ENCODE measurements at places on chromosomes 5 and 9.

DNA sequence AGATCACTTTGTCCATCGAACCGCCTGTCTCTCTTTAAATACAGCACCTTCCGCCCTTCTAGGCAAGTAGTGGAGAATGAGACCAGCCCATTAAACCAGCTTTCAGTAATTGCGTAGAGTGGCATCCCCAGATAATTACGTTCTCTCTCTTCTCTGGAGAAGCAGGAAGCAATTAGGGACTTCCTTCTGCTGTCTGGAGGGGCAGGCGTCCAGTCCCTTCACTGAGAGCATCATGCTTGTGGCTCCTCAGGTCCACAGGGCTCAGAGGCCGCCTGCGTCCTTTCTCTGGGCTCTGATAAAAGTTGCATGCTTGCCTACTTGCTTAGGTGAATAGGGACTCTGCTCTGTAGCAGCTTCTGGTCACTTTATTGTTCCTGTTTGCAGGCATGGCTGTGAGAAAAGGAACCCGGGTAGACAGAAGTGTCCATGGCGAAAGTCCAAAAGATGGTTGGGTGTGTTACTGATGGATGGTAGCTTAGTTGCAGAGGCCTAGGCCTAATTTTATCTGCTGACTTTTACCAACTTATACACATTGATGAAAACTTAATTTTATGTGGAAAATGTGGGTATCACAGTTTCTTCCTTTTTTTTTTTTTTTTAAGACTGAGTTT, 299.1 kb upstream of the PANK3 start:
- DNase-seq = no peak

DNA sequence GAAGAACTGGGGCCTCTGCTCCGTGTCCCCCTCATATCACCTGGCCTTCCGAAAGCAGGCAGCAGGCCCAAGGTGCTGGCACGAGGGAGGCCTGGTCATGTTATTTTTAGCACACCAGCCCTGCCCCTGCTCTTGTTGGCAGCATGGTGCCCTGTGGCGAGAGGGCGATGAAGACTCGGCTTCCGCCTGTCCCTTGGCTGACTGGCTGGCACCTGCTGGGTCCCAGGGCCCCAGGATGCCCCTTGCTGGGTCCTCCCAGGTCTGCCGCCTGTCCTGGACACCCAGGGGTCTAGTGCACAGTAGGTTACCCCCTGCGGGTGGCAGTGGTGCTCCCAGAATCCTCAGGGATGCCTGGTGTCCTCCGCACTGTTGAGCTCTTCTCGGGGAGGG, 77.0 kb downstream of the RXRA start:
- DNase-seq = peak; percentile 84

- DNase-seq = peak; percentile 87
Observed at GRCh38 chr9:108142504-108143201, 653.1 kb upstream of the KLF4 start.

GRCh38 chr5:36611520-36612274, 5.3 kb downstream of the SLC1A3 start:
- DNase-seq = no peak

DNA sequence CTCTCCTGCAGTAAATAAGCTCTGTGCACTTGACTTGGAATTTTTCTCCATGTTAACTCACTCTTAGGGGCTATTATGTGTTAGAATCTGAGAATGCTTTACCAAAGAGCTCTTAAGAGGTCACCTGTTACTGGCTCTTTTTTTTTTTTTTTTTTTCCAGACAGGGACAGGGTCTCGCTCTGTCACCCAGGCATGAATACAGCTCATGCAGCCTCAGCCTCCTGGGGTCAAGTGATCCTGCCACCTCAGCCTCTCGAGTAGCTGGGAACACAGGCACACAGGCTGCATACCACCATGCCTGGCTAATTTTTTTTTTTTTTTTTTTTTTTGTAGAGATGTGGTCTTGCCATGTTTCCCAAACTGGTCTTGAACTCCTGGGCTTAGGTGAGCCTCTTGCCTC, 22.1 kb downstream of the HMGXB3 start:
- DNase-seq = no peak

GRCh38 chr9:9612755-9613154, 1000.0 kb downstream of the PTPRD start:
- no peak for DNase-seq

GRCh38 chr5:150264667-150265603, 24.6 kb downstream of the CAMK2A start:
- DNase-seq = no peak

DNA sequence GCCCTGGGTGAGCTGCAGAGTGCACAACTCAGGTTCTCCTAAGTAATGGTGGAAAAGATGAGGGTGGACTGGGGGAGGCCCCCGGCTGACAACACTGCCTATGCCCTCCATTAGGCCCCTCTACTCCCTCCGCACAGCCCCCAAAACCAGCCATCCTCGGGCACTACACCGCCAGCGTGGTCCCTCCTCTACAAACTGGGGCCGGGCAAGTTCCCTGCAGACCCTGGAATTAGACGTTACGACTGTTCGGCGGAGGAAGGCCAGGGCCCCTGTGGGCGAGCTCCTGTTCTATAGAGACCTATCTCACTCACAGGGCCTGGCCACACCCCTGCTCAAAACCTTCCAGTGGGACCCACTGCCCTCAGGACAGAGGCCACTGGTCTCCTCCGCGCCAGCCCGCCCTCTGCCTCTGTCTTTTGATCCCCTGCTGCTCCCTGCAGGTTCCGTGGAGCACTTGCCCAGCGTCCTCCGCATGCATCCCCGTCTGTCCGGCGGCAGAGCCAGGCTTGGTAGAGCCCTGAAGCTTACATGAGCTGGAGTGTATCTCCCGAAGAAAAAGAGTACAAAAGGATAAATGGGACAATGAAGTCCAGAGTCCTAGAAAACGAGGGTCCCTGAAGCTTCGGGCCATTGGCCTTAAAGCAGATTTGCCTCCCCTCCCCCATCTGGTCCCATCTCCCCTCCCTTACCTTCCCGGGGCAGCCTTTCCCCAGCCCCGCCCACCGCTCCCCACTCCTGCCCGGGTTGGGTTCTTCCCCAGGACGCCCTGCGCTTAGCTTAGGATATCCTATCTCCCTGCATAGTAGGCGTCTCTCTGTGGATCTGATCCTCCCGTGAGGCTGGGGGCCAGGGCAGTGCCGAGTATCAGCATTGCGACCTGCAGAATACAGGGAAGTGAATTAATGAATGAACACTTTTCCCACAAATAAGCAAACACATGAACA, 71.3 kb downstream of the HRH2 start:
- DNase-seq = peak; percentile 48

- DNase-seq = no peak
Observed at GRCh38 chr5:33299621-33300208, 141.1 kb upstream of the TARS1 start.

- DNase-seq = no peak
Observed at GRCh38 chr5:34571677-34572041, 84.5 kb upstream of the RAI14 start.

- no peak for DNase-seq
Observed at GRCh38 chr5:157233515-157233914, 32.4 kb upstream of the CYFIP2 start.

- DNase-seq = no peak
Observed at GRCh38 chr5:170095646-170096045, 10.1 kb upstream of the FOXI1 start.

DNA sequence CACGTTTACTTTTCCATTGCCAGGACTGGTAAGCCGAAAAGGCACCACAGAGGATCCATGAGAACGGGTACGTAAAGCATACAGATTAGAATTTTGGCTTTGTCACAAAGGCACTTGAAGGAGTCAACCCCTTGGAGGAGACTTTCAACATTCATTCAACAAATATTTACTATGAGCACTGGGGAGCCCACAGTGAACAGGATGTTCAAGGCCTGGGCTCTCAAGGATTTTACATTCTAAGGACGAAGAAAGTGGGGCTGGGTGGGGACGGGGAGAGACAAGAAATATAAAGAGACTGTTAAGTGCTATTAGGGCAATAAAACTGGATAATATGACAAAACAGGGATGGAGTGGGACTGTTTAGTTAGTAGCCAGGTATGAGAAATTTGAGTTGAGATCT, 66.0 kb downstream of the KLF4 start:
- DNase-seq = no peak

DNA sequence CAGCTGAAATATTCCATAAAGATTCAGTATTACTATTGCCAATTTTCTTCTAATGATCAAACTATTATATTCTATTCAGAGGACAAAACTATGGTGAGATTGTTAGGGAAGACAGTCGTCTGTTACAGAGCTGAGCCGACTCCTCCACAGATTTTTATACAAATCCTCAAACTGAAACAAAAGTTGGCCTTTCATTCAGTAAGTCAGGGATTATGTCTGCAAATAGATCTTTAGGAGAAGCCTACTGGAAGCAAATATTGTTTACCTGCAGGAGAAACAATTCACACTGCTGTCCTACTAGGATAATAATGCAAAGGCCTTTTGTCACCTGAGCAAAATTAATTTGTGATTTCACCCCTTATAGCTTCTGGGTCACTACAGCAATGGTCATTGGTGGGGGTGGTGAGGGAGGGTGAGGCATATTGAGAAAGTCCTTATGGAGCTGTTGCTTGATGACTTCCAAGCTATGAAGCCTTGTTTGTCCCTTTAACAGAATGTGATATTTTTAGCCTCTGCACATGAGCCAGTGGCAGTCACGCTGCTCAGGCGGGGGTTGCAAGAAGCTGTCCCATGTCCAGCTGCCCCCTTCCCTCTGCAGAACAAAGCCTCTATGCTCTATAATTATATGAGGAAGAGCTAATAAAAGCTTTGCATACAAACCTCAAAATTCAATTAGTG, 200.5 kb upstream of the KLF9 start:
- DNase-seq = peak; percentile 55

DNA sequence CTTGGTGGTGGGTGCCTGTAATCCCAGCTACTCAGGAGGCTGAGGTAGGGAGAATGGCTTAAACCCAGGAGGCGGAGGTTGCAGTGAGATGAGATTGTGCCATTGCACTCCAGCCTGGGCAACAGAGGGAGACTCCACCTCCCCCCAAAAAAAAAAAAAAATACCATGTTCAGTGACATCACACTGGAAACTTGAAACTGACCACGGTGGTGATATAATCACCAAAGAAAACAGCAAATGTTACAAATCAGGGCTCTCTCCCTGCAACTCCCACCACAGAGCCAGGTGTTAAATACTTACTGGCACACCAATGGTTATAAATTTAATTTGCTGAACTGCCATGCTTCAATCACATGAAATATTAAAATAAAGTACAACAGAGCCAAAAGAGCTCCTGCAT, 81.4 kb downstream of the ZNF608 start:
- no peak for DNase-seq

- DNase-seq = no peak
Observed at GRCh38 chr9:100063185-100063584, 35.6 kb downstream of the ERP44 start.

- DNase-seq = peak; percentile 70
Observed at GRCh38 chr9:113876151-113876992, at the start of gene ZNF618. Gene ZNF618, plus strand, starts transcription at chr9:113876309. Its CDS starts 72 bp downstream, at chr9:113876381.

DNA sequence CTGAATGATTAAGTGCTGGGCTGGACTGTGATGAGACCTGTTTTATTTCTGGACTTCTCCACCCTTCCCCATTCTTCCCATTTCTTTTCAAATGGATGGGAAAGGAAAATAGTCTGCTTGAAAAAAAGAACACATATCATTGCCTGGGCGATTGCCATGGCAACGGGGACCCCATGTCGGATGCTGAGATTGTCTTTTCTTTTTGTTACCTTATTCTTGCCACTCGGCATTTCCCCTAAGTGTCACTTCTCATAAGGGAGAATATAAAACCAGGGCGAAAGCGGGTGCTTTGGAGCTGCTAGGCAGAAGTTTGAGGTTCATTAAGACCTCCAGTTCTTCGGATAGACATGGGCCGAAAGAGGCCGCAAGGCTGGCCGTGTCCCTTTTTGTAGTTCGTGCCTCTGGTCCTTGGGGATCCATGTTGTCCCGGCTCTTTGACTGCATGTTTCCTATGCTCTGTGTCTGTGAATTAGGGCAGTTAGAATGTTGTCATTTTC, 763 bp downstream of the FGD3 start:
- no peak for DNase-seq

- DNase-seq = no peak
Observed at GRCh38 chr5:141521244-141521781, 32.4 kb downstream of the PCDHGC5 start.

- DNase-seq = no peak
Observed at GRCh38 chr5:3607541-3608181, 12.0 kb downstream of the IRX1 start.

DNA sequence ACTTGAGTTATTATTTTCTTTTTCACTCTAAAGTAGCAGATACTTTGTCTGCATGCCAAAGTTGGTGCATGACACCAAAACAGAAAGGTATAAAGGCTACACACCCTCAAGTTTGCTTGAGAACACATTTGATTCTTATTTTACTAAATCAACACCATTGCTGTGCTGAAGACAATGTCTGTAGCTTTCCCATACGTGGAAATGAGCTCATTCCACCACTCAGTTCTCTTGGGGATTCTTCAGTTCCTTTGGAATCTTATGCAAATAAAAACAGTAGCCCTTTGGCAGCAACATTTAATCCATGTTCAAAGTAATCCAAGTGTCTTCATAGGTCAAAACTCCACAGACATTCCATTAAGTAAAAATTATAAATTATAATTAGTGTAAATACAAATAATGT, 264.9 kb downstream of the TLE1 start:
- DNase-seq = no peak

All from left ventricle myocardium superior (tissue), 1 donor.